AG04449 (cell line): ENCODE measurements at places on chromosomes 2 and 18.

DNA sequence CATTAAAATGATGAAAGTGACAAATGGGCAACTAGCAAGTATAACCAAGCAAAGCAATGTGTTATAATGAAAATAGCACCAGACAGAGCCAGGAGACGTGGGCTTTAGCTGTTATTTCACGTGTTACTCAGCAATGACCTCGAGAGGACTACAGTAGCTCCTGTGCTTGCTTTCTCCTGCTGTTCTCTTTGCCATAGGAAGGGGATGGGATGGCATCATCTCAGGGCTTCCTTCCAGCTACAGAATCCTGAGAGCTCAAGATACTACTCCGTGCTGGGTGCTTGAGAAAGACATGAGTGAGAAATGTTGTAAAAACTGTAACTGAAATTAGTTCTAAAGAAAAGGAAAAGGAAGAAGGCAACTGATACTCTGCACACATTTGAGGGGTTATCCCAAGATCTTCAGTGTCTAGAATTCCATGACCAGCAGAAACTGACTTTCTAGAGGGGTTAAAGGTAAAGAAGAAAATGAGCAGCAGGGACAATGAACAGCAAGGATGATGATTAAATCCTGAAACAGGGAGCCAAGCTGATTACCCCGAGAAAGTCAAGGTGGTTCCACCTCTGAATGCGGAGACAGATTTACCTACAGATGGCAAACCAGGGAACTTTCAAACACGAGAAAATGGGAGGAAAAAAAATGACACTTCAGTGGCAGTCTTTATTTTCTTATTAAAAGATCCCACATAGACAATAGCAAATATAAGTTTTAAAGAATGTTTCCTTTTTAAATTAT, 33.4 kb downstream of the GAREM1 start:
- no peak for DNase-seq

GRCh38 chr2:23513245-23513871, 128.4 kb downstream of the KLHL29 start:
- DNase-seq = no peak

DNA sequence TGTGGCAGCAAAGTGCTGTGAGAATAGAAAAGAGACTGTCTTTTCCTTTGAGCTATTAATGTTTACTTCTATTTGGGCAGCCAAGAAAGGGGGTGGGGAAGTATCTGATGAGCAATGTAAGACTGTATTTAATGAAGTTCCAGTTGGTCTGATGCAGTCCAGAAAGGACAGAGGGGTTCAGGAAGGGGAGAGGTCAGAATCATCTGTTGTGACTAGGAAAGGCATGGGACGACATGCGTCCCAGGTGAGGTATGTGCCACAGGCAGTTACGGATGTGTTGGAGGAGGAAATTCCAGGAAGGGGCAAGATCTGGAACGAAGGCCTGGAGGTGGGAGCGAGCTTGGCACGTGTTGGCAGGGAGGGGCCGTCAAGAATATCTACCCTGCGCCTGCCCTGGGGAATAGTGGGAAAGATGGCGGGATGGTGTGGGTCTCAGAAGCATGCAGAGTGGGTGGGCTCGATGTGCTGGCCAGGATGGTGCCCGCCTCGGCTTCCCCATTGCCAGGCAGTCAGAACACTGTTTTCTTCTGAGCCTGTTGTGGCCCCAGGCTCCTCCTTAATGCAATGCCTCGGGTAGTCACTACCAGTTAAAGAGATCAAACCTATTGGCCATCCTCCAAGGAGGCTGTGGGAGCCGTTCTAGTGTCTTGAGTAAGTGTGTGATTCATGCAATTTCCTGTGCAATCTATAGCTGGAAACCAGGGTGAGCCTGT, 57.8 kb upstream of the TXNDC2 start:
- DNase-seq = peak; percentile 99

DNA sequence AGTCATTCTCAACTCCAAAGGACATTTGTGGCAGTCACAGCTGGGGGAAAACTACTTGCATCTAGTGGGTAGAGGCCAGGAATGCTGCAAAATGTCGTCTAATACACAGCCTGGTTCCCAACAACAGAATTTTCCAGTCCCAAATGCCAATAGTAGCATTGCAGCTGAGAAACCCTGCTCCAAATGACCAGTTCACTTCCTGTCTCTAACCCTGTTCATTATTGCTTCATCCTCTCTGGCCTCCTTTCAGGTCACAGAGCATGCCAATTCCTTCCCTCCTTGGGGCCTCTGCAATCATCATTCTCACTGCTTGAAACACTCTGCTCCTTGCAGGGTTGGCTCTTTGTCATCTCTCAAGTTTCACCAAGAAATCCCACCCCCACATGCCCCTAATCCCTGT, 139.1 kb downstream of the IRS1 start:
- DNase-seq = peak; percentile 74

DNA sequence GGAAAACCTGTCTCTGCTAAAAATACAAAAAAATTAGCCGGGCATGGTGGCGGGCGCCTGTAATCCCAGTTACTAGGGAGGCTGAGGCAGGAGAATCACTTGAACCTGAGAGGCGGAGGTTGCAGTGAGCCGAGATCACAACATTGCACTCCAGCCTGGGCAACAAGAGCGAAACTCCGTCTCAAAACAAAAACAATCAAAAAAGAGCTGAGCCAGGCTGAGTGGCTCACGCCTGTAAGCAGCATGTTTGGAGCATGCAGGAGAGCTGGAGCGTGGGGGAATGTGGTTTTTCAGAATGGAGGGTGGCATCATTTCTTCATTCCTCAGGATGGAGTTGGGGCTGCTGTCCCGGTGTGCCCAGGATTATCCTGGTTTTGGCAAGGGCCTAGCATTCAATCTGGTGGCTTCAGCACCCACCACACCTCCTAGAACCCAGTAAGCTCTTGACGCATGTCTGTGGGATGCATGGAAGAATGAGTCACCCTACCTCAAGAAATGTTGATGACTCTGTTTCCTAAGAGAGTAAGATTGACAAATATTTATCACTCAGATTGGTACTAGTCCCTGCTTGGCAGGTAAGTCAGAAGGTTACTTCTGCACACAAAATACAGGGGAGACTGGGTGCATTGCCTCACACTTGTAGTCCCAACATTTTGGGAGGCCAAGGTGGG, 90.2 kb upstream of the ODC1 start:
- DNase-seq = no peak

DNA sequence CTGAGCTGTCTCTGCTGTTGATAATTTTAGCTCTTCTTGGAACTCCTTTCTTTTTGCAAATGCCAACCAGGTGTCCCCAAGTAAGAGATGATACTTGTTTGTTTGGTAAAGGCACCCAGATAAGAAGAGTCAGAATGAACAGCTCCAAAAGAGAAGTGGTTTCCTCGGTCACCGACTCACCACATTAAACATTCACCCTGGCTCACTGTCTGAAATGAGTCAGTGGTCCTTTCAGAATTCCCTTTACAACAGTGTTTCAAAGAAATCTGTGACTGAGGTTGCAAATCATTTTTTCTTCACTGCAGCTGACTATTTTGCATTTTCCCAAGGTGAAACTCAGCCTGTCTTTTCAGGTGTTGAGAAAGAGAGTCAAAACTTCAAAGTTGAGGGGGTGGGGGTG, 16.2 kb upstream of the CXCR4 start:
- DNase-seq = no peak

DNA sequence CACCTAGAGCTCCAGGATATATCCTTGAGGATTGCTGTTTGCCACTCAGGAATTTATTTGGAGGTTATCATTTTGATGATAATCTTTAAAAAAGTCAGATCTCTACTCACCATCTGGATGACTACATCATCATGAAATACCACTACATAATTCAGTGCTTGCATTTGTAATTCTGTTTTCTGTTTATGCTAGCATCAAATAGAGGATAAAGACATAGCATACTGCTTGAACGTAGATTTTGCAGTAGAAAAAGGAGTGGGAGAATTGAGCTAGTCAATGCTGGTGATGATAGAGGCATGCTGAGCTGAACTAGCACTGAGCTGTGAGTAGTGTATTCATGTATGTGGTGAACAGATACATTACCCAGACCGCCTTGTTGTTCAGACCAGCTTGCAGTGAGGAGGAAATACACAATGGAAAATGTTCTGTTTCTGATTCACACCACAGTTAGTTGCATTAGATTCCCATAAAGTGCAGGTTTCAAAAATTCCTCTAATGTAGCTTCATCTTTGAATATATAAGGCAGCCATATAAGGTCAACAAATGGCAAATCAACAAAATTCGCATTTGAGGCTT, 68.8 kb upstream of the CDC42EP3 start:
- no peak for DNase-seq

DNA sequence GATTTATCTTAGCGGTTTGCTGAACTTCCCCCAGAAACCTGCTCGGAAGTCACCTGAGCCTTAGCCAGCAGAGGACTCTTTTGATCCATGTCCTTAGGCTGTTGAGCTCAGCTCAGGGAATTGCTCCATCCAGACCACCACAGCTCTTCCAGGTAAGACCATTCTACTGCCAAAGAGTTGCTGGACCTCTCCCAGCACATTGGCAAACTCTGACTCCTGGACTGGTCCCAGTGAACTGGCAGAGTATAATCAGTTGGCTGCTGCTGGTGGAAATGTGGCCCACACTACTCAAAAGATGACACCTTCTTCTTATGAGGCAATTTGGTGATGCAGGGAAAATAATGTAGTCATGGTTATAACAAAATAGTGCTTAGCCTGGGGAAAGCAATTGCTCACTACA, 308.8 kb upstream of the FIGN start:
- DNase-seq = no peak

GRCh38 chr2:203586206-203586605, 51.1 kb upstream of the RAPH1 start:
- DNase-seq = no peak

DNA sequence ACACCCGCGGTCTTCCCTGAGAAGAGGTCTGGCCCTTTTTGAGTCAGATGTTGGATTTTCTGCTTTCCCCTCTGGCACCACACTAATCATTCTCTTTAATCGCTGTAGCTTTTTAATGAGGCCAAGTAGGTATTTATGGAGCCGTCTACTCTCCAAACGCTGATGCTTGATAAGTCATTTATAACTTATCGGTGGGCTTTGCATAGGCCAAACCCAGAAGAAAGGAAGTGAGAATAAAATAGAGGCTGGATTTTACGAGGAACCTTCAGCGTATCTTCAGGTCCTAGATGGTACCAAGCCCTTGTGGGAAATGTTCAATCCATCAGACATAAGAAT, 142.5 kb upstream of the CTAGE1 start:
- DNase-seq = no peak

DNA sequence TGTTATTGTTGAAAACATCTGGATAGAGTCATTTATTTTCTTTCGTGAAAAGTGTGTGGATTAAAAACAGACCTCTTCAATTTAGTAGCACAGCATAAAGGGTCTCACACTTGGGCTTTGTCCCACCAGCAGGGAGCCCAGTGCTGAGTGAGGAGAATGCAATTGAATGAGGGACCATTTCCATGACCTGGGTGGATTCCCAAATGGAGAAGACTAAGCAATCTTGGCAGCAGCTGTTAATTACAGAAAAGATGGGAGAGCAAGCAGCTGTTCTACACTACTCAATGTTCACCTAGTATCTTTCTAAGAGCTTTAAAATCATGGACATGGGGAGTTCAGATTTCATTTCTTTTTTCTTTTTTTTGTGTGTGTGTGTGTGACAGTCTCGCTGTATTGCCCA, 121.8 kb upstream of the FN1 start:
- DNase-seq = no peak

- peak; percentile 12 for DNase-seq
Observed at GRCh38 chr18:48866028-48866733, 84.6 kb downstream of the SMAD7 start.

DNA sequence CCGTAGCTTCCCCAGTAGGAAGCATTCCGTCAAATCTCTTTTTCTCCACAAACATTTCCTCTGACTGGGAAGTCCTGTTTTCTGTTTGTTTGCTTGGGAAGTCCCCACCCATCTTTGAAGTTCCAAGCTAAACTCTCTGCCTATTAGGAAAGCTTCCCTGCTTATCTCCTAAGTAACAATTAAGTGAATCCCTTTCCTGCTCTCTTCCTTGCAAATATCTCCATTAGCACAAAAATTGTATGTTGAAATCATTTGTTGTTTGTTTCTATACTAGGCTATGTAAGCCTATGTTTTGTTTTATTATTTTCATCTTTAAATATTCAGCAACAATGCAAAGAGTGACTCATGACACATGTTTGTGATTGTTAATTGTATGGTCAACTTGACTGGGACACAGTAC, 812.6 kb upstream of the LRATD1 start:
- DNase-seq = no peak

DNA sequence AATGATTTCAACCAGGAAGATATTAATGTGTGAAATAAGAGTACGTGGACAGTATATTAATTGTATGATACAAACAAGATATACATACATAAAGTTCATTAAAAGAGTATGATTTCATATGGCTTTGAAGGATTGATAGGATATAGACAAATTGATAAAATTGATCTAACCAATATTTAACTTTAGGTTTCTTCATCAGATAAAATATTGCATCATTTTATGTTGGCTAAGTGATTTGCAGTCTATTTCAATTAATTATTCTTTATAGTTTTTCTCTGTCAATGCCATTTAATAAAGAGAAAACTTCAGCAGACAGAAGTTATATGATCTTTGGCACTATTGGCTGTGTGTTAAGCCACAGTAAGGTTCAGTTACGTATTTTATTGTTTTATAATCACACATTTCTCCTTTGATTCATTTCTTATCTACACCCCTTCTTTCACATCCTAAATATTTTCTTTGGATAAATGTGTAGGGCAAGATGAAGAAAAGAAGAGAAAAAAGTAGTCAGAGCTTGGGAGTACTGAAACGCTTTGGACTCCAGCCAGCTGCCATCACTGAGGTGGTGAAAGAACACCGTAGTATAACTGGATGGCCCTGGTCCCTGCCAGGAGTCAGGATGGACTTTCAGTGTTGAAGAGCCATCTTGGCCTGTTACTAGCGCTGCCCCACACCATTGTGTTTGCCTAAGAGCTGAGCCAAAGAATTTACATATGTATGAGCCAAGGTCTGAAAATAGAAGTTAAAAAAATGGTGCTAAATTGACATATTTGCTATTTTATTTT, 9.8 kb upstream of the CPS1 start:
- DNase-seq = no peak

DNA sequence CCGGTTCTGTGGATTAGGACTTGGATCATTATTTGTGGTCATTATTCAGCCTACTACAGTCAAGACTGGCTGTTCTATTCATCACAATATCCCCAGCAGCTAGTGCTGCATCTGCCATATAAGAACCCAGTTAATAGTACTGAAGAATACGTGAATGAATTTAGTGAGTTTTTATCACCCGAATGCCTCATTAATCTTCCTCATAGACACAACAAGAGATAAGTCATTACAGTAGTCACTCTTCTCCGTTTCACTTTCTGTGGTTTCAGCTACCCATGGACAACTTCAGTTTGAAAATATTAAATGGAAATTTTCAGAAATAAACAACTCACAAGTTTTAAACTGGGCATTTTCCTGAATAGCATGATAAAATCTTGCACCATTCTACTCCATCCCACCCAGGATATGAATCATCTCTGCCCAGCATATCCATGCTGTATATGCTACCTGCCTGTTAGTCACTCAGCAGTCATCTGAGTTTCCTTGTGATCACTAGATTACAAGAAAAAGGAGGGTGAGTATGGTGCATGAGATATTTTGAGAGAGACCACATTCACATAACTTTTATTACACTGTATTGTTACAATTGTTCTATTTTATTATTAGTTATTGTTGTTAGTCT, 363.7 kb upstream of the CHAC2 start:
- peak; percentile 7 for DNase-seq

GRCh38 chr2:173187941-173188788, 112.5 kb downstream of the MAP3K20 start:
- DNase-seq = no peak
